ENCODE measurements at places on chromosomes 12 and 14.

- DNase-seq: no peak
Measured at GRCh38 chr12:57323416-57323815, 72.4 kb upstream of the STAC3 start.

- DNase-seq: no peak
Measured at GRCh38 chr12:89325495-89325894, 26.8 kb downstream of the DUSP6 start.

- DNase-seq: no peak
Measured at GRCh38 chr12:118350908-118351559, 21.7 kb downstream of the TAOK3 start.

GRCh38 chr12:38903596-38903995, 1.8 kb downstream of the CPNE8 start:
- no peak for DNase-seq

- no peak for DNase-seq
Measured at GRCh38 chr14:75429562-75429961, 1.7 kb downstream of the JDP2 start.

GRCh38 chr12:27772328-27773049, 7.5 kb upstream of the KLHL42 start:
- DNase-seq: no peak

- DNase-seq: no peak
Measured at GRCh38 chr12:94623161-94623920, 27.0 kb downstream of the TMCC3 start.

DNA sequence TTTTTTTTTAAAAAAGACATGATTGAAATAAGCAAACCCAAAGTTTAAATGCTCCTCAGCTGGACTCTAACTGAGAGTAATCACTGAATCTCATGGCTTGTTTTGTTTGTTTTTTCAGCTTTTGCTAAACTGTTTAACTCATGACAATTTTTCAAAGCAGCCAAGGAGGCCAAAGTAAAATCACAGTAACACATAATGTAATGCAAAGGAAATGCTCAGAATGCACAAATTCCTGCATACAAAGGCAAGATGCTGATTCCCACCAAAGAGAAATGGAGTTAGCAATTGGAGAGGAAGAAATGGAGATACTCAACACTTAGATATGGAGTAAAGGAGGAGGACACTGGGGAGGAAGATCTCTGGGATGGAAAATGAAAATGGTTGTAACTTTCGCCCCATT, 126.2 kb upstream of the SOX5 start:
- no peak for DNase-seq

GRCh38 chr12:3803865-3804472, 51.1 kb upstream of the CRACR2A start:
- no peak for DNase-seq

DNA sequence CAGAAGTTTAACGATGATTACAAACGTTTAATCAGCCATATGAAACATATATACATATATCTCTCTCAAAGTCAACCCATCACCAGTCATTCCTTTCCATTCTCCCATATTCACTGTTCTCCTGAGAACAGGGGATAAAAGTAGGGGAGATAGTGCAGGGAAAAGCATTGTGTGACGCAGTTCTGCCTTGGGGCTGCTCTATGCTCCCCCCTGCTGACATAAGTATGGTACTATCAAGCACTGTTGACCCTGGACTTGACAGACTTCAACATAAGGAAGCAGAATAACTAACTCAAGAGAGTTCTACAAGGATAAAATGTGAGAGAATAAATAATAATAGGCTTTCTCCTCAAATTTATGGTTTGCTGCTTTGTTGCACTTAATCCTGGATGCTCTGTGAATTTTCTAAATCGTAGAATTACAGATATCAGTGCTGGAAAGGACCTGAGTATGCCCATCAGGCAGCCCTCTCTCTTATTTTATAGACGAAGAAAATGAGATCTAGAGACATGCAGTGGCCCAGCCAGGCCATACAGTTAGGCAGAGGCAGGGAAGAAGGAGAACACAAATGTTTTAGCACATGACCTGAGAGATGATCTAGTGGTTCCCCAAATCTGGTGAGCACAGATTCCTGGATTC, 87.2 kb downstream of the SCN8A start:
- DNase-seq: no peak

DNA sequence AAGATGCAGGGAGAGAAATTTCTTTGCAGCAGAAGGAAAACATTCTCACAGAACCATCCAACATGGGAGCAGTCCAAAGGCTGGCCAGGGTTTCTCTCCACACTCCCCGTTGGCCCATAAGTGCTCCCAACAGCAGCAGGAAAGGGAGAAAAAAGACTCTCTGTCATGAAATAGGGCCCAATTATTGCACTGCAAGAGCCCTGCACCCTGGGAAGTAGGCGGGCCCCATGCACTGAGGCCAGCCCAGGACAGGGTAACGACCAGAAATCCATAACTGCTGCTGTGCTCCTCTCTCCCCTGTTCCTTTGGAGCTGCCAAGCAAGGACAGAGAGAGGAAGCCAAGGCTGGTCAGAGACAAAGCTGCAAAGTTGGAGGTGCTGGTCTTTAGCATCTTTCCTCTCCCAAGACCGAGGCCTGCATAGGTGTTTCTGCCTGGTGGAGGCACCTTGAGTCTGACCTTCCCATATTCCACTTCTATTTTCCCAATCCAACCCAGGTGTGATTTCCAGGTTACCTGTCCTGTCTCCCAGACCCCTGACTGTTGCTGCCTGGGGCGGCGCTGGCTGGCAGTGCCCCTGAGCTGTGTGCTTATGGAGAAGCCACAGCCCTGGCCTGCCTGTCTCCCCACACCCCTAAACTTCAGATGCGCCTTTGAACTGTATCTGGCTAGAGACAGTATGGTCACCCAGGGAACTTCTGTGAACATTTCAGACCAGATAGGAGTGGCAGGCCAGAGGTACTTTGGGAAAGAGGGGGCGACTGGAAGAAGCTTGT, 6.8 kb downstream of the GALNT16 start:
- DNase-seq: no peak

DNA sequence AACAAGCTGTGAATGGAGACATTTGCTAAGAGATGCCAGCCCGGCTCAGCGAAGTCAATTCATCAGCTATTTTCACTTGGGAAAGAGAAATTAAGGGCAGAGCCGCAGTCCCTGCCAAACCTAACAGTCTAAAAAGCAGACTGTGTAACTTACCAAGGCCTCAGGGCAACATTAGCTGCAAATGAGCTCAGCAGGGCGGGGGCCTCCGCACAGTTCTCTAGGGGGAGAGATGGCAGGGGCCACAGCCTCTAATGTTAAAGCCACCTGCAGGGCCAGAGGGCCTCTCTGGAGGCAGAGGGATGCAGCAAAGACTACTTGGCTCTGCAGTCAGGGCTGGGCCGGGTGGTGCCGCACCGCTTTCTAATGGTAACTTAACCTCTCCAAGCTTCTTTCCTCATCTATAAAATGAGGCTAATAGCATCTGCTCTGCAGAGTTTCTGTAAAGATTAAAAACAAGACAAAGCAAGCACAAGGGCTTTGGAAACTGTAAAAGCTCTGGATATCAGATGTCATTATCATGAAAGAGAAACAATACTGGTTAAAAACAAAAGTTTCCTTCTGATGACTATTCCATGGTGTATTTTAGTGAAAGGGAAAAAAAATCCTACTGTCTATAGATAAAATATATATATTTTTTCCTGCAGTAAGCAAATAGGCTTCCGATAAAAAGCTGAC, 13.4 kb upstream of the GPRC5A start:
- DNase-seq: no peak

DNA sequence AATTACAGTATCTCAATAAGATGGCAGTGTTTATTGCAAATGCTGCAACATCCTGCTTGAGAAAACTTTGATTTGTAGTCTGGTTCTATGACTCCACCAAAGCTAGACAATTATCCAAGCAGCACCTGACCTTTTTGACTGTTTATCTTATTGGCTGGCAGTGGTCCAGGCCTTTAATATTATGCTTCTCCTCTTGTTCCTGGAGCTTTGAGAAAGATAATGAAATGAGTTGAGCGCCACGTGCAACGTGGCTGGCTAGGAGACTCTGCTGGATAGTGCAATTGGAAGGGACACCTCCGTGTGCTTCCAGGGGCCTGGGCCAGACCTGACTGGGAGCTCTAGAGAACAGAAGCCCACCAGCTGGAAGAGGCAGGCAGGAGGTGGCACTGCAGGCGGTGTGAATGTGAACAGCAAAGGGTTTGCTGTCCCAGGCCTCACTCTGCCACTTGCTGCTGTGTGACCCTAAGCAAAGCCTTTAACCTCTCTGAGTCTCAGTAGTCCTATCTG, 349.3 kb downstream of the CACNA1C start:
- no peak for DNase-seq

DNA sequence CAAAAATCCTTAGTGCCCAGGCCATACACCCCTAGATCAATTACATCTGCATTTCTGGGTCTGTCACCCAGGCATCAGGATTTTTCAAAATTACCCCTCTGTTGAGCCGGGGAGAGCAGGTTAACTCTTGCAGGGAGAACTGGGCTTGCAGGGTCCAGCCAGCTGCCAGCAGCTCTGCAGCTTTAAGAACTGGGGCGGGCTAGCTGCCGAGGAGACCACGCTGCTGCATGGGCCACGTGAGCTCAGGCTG, at the start of gene DGLUCY:
TSS of gene DGLUCY (plus strand) at position 245 of the 250 bp plus-strand sequence. CDS start 46,222 bp downstream, outside the sequence.
- DNase-seq: no peak

GRCh38 chr14:100532154-100532861, 54.9 kb downstream of the BEGAIN start:
- DNase-seq: no peak

- DNase-seq: no peak
Measured at GRCh38 chr12:26573225-26573909, 259.6 kb downstream of the ITPR2 start.

GRCh38 chr12:127515941-127516340, 751.0 kb upstream of the TMEM132C start:
- DNase-seq: no peak

DNA sequence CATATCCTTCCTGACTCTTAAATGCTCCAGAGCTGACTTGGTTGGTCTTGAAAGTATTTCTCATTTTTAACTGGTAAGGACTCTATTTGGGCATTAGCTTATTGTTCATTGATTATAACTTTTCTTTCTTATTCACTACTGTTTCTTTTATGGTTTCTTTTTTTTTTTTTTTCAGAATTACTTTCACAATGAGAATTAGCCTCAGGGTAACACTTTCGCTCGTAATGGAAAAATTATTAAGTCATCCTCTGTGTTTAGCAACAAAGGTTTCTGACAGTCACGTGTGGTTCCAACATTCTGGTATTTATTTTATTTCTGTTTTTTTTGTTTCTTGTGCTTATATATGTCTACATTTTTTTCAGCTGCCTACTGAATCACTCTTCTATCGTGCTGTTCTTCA, 80.0 kb downstream of the METTL25 start:
- DNase-seq: no peak

- no peak for DNase-seq
Measured at GRCh38 chr12:50325890-50326391, 42.6 kb upstream of the LIMA1 start.

DNA sequence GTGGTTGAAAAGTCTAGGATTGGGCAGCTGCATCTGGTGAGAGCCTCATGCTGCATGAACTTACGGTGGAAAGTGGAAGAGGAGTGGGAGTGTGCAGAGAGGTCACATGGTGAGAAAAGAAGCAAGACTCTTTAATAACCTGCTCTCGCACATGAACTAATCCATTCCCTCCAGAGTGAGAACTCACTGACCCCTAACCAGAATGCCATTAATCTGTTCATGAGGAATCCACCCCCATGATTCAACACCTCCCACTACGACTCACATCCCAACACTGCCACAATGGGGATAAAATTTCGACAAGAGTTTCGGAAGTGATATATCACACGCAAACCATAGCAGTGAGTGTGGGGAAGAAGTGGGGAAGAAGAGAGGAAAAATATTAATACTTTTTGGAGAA, 377.4 kb downstream of the NAV3 start:
- DNase-seq: no peak

DNA sequence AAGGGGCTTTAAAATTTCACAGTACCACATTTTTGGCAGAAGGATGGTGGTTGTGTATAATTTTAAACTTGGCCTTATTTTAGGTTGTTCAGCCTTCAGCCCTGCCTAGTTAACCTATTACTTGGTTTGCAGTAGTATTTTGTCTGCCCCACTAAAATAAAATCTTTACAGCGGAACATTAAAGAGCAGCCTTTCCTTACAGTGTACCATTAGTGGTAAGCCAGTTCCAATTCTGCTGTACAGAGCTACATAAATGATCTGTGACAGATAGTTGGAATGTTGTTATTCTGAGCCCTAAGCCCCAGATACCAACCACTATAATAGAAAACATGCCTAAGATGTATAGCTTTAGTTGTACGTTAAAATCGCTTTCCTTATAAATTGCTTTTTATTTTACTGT, 56.2 kb downstream of the SLC38A6 start:
- DNase-seq: no peak

GRCh38 chr14:57297852-57298251, 29.1 kb downstream of the AP5M1 start:
- no peak for DNase-seq

DNA sequence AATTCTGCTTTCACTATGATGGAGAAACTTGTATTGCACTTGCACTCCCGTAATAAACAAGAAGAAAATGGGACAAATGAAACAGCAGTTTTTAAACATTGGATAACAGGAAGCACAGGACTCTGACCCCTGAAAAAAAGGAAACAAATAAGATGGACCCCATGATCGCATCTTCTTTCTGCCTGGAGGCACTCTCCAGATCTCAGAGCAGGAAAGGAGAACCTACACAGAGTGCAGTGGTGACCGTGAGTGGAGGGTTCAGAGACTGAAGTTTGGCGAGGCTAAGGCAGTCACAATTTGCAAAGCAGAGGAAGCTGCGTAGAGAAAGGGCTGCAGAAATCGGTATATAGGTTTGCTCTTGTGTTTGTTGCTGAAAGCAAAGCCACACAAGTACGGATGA, 6.1 kb upstream of the FGF6 start:
- DNase-seq: no peak

DNA sequence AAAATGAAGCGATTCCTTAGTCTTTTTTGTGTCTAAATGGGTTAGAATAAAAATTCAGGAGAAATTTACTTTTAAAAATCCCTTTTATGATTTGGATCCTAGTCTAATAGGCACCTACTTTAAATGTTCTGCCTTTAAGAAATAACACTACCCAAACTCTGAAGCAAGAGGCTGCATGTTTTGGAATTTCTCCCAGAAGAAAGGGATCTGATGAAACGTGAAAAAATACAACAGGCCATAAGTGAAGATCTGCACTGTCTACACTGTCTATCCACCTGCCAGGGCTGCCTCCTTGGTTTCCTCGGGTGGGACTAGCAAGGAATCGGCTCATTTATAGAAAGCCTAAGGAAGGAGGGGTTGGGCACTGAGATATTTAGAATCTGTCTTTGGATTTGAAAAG, 22.1 kb downstream of the ACVR1B start:
- DNase-seq: no peak

GRCh38 chr14:74911704-74912103, 11.4 kb downstream of the RPS6KL1 start:
- no peak for DNase-seq

GRCh38 chr12:54141431-54142113, 47.2 kb downstream of the SMUG1 start:
- no peak for DNase-seq
